Lower lobe of right lung (tissue), 2 donors: ENCODE measurements at places on chromosomes 3 and 15. TPM values are rescaled to one million over a fixed set of nuclear protein-coding genes. Genes with fewer than 3 reads are reported as not detected.

Gene CCDC39
- total RNA-seq = 2.2 TPM

Gene PGBD4
- 1.5 TPM for total RNA-seq

Gene TMEM212
- total RNA-seq = 5.2 TPM

GRCh38 chr3:151538456-151539393 is 77.9 kb upstream of the IGSF10 start:
- DNase-seq = peak; percentile 50

DNA sequence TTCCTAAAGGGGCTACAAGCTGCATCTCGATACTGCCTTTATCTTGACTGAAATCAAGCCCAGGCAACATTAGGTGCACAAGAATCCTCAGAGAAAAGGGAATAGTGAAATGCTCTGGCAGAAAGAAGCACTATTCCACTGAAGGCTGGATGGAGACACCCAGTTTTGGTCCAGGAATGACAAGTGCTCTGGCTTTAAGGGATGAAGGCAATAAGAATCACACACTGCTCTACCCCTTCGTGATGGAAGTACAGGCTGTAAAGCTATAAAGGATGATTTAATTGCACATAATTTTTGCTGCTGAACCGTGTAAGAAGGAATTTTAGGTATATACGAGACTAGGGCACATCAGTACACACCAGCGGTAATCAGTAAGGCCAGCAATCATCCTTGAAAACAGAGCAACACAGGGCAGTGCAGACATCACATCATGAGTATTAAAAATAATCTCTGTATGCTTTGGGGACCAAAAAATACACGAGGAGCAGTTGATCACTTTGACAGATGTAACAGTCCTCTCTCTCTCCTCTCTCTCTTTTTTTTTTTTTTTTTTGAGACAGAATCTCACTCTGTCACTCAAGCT is 414.6 kb upstream of the TBL1XR1 start:
- DNase-seq = no peak
